ENCODE measurements at places on chromosomes 12 and 14. TPM values are rescaled to one million over a fixed set of nuclear protein-coding genes. Genes with fewer than 3 reads are reported as not detected.

The SLC38A4 gene
- total RNA-seq = not detected

GRCh38 chr14:50001999-50002925, 109.4 kb downstream of the ARF6 start:
- DNase-seq = peak; percentile 92

DNA sequence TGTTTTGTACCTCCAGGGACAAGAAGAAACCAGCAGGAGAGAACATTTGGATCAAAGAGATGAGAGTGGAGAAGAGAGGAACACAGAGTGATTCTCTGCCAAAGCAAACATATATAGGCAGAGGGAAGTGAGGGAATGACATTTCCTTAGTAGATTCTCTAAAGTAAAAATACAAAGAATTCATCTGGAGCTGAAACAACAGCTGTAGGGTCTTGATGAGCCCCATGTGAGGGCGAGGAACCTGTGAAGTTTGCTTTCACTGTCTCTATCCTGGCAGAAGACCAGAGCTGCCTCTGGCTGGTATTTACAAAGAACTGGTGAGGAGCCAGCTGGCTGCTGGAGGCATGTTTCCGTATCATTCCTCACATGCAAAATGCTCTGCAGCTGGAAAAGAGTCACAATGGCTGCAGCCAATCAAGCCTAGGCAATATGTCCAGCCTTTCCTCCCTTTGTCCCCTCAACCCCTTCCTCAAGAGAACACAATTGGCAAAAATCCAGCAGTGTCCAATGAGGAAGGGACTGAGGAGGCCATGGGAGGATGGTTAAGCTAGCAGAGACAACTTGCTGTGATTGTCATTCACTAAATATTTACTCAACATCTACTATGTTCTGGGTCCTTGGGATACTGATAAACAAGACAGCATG, 122.5 kb downstream of the PHLDA1 start:
- no peak for DNase-seq

The NOVA1 gene
- total RNA-seq = 0.39 TPM

The CYP27B1 gene
- total RNA-seq = not detected

The CD9 gene
- total RNA-seq = 3.6 TPM

DNA sequence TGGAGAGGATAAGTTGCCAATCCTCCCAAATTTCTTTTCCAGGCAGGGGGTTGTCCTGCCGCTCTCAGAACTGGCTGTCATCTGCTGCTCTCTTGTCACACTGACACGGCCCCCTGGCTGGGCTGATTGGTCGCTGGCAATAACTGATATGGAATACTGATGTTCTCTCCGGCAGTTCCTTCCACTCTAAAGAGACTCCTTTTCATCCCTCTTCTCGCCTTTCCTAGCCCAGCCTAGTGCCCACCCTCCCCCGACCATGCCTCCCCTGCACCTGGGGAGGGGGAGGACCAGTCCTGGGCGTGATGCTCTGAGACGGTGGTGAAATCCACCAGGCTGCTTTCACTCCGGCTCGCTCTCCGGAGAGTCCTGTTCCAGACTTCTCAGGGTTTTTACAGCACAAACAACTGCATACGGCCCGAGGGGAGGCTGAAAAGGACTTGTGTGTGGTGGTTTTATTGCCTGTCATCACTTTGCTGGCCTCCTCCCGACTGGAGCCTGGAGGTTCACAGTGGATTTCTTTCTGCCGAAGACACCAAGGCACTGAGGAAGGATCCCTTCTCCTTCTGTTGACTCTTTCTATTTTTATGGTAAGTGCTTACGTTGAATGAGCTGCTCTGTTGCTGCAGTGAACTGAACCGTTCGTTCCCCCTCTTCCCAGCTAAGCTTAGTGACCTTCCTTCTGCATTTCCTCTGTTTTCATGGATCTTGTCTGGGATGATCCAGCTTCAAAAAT, at the start of gene ANO4:
TSS of gene ANO4 (plus strand) at position 336 of the 733 bp plus-strand sequence. CDS start 107,010 bp downstream, outside the sequence.
- no peak for DNase-seq

- no peak for DNase-seq
Observed at GRCh38 chr12:133165776-133166175, 15.5 kb upstream of the ZNF268 start.

The GLIPR1L2 gene
- 0.27 TPM for total RNA-seq

The VWF gene
- 1.3 TPM for total RNA-seq

DNA sequence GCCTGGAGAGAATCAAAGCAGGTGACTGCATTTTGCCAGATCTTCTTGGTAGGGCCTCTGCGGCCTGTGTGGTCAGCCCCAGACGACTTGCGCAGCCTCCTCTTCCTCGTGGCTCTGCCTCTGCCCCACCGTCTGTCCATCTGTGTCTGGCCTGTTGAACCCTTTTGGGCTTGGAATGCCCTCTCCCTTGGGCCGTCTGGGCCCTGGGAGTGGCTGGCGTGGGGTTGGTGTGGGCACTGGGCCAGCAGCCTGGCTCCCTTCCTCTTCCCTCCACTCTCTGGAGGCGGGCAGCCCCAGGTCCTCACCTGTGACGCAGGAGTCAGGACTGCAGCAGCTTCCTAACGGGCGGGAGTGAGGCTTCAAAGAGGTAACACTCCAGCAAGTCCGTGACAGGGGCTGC, 9.7 kb upstream of the CCDC197 start:
- no peak for DNase-seq

DNA sequence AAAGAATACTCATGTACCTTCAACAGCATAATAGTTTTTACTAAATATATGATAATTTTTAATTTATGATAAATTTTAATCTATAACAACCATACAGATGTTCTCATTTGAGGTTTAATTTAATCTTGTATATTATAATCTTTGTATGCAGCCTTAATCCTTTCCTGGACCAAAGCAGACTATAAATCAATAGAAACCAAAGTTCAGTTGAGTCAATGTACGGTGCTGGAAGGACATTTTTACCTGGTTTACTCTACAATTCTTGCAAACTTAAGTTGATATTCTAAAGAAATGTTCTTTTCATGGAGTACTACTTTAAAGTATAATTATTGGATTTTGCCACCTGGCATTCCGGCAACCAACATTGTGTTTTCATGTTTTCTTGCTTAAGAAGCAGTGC, 118.0 kb downstream of the STAB2 start:
- DNase-seq = no peak

The BDKRB1 gene
- not detected for total RNA-seq

DNA sequence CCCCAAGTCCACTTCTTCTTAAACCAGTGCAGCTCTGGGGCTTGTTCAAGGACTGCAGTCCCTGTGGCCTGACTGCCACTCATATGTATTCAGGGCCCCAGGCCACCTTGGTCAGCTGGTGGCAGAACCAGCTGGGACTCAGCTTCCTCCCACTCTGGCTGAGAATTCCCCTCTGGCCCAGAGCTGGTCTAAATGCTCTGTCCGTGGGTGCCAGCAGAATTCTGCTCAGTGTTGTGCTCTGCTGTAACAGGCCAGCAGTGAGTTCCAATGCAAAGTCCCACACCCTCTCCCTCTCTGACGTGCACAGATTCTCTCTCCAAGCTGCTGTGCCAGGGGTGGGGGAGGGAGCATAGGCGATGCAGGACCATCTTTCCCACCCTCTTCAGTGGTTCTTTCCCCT, 210.4 kb upstream of the RGS6 start:
- DNase-seq = no peak
